ENCODE measurements at places on chromosomes 7 and 10.
A peak's percentile ranks its signal among the peaks of the same experiment; 100 is the strongest.

- DNase-seq: no peak
These were observed 71.8 kb downstream of the ZNF438 start for GRCh38 chr10:30959836-30960210.

GRCh38 chr7:130385600-130386066, 5.3 kb downstream of the CPA1 start:
- DNase-seq: no peak

DNA sequence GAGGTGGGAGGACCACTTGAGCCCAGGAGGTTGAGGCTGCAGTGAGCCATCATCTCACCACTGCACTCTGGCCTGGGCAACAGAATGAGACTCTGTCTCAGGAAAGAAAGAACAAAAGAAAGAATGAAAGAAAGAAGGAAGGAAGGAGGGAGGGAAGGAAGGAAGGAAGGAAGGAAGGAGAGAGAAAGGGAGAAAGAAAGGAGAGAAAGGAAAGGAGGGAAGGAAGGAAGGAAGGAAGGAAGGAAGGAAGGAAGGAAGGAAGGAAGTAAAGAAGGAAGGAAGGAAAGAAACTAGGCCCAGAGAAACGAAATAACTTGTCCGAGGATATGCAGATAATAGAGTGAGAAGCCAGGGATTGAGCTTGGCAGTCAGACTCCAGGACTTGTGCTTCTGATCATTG, 102.1 kb downstream of the SKIDA1 start:
- DNase-seq: no peak

DNA sequence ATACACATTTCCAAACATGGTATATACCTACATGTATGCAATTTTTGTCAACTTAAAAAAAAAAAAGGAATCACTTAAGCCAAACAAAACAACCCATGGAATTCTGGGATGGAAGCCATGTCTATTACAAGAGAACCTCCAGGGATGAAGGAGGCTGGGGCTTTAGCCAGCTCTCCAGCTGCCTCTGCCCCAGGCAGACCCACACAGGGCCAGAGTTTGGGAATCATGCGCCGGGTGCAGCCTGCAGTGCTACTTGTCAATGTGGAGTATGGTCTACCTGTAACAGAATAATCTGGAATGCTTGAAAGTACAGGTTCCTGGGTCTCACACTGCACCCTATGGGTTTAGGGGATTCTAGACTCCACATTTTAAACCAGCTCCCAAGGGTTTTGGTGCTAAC, 10.8 kb downstream of the ATP6V0E2 start:
- no peak for DNase-seq

GRCh38 chr10:123808906-123809305, 82.7 kb downstream of the CPXM2 start:
- no peak for DNase-seq

GRCh38 chr7:27709137-27710075, 30.6 kb upstream of the TAX1BP1 start:
- no peak for DNase-seq

GRCh38 chr7:24851786-24852185, 94.5 kb upstream of the GSDME start:
- no peak for DNase-seq

- no peak for DNase-seq
These were observed 41.8 kb downstream of the TBATA start for GRCh38 chr10:70743430-70743788.

- DNase-seq: no peak
These were observed 11.6 kb downstream of the VWDE start for GRCh38 chr7:12391922-12392615.

GRCh38 chr10:73819513-73820093, 8.2 kb upstream of the NDST2 start:
- DNase-seq: no peak

DNA sequence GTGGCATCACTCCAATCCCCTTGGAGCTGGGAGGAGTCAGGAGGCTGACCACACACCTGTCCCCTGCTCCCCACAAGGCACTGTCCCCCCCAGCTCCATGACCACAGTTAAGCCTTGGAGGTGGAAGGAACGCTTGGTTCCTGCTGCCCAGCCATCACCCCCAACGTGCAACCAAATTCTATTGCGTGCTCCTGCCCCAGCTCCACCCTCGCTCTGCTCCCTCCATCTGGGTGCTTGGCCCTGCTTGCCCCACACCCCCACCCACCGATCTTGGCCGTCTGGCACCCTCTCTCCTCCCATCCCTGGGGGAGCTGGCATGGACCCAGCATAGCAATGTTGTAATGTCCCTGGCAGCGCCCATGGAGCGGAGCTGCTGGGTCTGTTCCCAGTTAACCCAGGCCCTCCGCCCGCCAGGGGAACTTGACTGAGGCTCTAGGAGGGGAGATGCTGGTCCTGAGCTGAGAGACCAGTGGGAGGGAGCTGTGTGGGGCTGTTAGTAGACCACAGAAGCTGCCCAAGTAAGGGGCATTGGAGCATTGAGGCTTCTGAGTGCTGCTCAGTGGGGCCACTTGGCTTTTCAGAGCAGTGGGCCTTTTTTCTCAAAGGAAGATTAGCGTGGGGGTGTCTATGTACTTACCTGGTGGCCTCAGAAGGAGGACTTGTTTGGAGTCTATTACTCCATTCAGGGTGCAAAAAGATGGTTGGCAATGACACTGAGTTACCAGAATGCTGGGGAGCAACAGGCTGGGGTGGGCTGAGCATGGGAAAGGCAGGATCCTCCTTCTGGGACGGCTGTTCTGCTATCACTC, 1.1 kb downstream of the EPHB6 start:
- DNase-seq: peak; percentile 91

DNA sequence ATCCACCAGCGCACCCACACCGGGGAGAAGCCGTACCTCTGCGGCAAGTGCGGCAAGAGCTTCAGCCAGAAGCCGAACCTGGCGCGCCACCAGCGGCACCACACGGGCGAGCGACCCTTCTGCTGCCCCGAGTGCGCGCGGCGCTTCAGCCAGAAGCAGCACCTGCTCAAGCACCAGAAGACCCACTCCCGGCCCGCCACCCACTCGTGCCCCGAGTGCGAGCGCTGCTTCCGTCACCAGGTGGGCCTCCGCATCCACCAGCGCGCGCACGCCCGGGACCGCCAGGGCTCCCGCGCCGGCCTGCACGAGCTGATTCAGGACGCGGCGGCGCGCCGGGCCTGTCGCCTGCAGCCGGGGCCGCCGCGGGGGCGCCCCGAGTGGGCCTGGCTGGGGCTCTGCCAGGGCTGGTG, 17.7 kb downstream of the ZNF775 start:
- no peak for DNase-seq

DNA sequence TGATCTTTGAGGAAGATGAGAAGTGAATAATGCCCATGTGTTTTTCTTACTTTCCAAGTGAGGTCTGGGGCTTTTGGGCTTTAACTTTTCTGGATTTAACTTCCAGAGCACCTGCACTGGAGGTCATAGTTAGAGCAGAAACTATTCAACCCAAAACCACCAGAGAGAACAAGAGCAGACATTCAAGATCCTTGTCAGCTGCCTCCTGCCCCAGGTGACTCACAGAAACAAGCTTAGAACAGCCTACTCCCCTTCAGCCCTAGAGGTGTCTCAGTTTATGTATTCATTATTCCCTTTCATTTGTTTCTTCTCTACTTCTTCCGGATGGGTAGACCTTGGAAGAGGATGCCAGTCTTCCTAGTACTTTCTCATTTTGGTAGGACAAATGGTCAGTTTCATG, 270.5 kb downstream of the CNTNAP2 start:
- DNase-seq: no peak

DNA sequence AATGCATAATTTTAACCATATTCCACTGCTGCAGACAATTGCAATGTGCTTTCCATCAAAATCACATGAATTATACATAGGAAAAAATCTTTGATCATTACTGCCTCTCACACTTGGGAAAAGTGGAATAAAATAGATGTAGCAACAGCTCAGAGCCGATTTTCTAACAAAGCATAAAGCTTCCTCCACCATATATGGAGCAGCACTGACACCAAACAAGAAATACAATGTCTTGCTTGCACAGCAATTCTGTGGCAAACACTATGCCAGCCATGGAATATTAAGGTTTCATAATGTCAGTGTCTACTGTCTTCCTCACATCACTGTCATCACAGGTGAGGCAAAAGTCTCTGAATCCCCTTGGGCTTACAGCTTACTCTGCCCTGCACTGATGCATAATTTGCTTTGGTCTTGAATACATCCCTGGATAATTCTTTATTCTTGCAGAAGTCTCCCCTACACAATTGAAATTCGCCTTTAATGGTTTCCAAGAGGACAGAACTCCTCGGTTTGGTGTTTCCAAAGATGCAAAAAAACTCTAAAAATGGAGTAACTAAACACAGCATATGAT, 198.5 kb downstream of the CACNA2D1 start:
- DNase-seq: no peak

GRCh38 chr7:151167197-151167961, at the start of gene GBX1:
GBX1 (minus strand) TSS chr7:151167694; CDS start chr7:151167548, 146 bp downstream.
- no peak for DNase-seq

GRCh38 chr10:123301077-123301857, 147.1 kb downstream of the BUB3 start:
- DNase-seq: no peak

DNA sequence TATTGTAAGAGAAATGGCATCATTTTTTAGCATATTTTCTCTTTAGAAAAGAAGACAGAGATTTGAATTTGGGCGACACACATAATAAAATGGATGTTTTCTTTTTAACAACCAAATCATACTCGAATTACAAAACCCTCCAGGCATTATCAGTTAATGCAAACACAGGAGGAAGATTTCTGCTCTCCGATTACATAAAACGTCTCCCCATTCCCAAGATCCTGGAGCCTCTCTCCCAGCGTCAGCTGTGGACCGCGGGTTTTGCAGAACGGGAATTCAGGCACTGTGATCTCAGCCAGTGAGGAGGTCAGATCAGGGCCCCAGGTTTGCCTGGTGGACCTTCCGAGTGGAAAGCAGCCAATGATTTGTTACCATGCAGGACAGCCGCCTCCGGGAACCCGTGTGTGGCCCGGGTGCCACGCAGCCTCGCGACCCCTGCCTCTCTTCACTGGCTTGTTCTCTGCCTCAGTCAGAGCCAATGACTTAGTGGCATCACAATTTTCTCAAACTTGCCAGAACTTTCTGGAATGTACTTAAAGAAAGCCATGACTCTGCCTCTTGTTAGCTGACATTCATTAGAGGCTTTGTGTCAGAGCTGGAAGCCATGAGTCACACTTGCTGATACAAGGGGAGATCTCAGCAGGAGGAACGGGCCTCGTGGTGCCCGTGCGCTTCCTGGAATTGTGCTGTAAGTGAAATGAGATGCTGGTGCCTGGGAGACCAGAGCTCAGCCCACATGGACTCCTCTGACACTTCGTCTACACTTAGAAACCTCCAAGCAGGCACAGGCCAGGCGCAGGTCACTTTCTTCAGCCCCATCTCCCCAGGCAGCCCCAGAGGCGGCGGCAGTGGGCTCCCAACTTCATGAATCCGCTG, 246.1 kb downstream of the KLF6 start:
- DNase-seq: peak; percentile 80

DNA sequence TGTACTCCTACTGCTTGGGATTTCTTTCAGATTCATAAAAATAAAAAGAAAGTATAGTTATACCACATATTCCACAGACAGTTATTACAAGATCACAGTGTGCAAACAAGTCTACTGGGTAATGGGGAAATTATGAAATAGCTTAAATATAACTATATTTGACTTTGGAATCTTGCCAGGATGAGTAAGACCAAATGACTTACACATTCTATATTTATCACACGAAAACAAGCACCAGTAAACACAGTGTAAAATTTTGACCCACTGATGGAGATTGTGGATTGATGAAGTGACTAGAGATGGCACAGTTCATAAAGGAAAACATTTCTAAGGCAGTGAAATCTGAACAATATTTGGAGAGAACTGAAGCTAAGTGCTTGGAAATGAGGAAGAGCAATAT, 339.7 kb downstream of the THSD7A start:
- DNase-seq: no peak

- DNase-seq: no peak
These were observed 176.1 kb downstream of the SGMS1 start for GRCh38 chr10:50447691-50448090.

- DNase-seq: no peak
These were observed 2.8 kb upstream of the SLC29A3 start for GRCh38 chr10:71316056-71316785.

DNA sequence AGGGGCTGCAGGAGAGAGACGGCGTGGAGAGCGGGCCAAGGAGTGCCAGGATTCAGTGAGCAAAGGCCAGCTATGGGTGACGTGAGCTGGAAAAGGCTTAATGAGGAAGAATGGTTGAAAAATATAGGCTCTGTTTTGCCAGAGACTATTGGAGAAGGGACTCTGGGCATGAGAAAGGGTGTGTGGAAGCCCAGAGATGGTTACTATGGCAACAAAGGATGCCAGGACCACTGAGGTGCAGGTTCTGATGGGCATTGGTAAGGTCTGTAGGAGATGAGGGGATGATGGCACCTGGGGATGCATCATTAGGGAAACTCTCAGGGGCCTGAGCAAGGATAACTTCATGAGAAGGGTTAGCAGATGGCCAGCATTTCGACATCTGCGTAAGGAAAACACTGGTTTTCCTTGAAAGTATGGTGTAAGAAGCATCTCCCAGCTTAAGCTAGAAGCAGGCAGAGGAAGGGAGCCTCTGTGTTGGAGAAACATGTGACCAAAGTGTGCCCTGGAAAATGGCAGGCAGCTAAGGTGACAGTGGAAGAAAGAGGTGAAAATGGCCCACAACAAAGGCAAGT, 21.6 kb upstream of the FAM180A start:
- DNase-seq: no peak

All from tibial artery (tissue), 4 donors.